ENCODE measurements at places on chromosomes 2 and 18.
A peak's percentile ranks its signal among the peaks of the same experiment; 100 is the strongest.

DNA sequence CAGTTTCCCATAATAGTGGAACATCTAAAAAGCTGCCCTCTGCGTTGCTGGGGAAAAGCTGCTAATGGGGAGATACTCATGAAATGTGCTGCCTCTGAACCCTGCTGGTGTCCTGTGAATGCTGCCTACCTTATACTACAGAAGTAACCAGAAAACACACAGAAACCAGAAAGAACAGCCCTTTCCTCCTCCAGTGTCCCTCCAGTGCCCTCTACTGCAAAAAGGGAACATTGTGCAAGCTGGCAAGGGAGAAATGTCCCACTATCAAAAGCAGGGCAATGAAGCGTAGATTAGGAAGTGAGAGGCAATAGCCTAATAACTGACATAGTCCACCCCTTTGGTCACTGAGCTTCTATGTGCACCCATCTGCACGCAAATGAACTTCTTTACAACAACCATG lies 162.7 kb upstream of the ETAA1 start:
- peak; percentile 50 for DNase-seq

GRCh38 chr18:46794607-46795006 lies 37.8 kb upstream of the ST8SIA5 start:
- no peak for DNase-seq

DNA sequence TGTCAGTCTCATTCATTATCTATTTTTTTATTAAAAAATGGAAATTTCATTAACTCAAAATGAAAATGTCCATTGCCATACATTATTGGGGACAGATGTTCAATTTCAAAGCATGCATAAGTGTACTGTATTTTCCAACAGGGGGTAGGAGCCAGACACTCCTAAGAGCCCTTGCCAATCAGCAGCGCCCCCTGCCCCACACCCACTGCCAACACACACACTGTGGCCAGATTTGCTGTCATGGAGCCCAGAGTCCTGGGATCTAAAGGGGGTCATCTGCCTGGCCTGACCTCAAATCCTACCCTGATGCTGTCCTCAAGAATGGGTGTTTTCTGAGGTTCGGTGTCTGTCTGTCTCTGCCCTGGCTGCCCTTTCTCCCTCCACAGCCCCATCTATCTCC lies 162.2 kb upstream of the TWIST2 start:
- no peak for DNase-seq

DNA sequence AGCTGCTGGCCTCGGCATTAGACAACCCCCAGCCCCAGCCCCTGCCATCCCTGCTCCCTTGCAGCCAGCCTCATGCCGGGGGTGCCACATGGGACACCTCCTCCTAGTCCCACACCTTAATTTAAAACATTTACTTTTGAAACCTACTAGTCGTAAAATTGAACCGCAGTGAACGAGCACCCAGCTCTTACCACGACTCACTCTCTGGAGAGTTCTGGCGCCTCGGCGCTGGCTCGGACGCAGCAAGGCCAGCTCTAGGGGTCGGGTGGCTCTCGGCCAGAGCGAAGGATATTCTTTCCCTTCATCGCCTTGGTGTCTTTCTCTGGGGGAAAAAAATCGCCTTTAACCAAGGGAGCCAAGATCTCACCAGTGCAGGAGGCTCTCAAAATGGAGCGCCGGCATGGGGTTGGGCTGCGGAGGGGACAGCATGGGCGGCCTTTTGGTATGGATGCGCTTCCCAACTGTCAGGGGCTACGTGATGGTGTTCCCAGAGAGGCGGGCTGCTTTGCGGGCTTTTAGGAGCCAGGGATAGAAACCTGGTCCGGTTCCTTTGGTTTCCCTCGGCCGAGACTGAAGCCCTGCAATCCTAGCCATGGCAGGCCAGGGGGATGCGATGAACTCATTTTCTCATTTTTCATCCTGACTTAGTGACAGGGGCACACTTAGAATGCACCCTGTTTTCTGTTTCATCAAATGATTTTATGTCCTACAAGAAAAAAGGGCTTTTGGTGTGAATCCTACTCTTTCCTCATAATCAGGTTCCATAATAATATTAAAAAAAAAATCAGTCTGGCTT lies 2.0 kb downstream of the HPCAL1 start:
- DNase-seq: no peak

DNA sequence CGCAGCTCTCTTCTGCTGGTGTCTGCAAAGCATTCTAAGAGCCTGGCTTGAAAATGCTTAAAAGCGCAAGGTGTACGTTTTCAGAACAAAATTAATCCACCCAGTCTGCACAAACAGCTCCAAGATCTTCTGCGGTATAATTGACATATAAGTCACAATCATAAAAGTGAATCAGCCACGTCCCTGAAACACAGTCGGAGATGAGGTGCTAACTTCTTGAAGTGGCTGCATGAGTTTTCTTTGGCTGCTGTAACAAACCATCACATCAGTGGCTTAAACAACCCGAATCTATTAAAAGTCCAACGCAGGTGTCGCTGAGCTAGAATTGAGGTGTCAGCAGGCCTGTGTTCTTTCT lies 32.6 kb downstream of the ARL4C start:
- no peak for DNase-seq

DNA sequence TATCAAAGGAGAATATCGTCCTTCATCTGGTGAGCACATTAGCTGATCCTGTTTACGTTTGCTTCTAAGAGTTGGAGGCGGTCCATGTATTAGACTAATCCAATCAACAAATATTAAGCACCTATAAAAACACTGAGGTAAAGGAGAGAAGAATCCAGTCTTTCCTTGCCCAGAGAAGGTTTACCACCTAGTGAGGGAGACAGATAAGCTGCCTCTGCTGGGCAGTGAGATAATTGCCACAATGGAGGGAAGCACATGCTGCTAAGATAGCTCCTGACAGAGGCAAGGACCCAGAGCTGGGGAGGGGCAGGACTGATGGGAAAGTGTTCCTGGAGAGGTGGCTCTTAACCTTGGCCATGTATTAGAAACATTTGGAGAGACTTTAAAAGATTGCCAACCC lies 36.7 kb upstream of the ST8SIA5 start:
- peak; percentile 16 for DNase-seq

DNA sequence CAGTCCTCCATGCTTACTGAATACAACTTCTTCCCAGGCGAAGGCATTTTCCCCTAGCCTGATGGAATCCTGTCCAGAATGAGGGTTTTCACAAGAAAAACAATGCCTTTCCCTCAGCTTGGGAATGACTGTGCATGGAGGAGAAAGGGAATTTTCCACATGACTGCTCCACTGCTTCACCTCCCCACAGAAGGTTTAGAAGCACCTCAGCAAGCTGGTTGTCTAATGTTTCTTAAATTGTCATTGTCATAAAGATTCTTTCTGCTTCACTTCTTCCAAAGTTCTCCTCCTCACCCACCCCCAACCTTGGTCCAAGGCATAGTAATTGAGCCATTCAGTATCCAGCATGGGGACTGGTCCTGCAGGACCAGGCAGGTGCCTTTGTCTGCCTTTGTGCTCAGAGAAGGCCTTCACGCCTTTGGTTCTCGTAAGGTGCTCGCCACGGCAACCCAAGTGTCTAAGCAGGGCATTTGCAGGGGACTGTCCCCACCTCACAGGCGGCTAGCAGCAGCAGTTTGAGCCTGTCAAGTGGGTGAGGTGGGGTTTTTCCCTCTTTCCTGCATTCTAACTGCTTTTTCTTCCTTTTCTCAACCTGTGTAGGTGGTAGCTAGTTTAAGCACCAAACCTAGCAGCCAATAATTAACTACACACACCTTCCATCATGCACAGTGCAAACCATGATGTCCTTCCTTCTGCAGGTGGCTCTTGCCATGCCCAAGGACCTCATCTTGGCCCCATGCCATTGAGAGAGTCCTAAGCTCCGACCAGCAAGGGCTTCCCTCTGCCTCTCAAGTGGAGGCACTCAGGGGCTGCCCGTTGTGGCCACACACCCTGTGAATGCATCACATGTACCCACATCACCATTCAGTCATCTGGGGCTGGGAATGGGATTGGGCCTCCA lies 65.7 kb upstream of the BCL2L11 start:
- DNase-seq: no peak

DNA sequence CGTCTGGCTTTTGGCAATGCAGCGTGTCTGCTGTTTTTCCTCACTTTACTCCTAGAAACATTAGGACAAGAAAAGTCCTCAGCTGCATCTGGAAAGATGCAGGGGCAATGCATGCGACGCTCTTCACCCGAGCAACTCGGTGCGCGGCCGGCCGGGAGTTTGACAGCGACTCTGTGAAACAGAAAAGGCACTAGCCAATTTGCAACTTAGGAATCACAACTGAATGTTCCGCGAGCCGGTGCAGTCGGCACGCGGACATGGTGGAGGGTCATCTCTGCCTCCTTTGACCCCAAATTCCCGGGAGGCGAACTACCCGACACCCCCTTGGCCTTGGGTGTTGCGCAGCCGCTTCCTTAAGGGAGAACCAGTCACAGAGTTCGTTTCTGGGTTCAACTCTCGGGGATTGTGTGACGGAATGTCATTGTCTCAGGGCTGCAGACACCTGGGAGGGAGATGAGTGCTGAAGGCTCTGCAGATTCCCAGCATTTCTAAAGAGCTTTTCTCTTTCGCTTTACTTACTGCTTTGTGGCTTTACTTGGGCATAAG lies 9.8 kb downstream of the NR4A2 start:
- no peak for DNase-seq

Measured in Kasumi-1 (cell line).